ENCODE measurements at places on chromosomes 3 and 15.

DNA sequence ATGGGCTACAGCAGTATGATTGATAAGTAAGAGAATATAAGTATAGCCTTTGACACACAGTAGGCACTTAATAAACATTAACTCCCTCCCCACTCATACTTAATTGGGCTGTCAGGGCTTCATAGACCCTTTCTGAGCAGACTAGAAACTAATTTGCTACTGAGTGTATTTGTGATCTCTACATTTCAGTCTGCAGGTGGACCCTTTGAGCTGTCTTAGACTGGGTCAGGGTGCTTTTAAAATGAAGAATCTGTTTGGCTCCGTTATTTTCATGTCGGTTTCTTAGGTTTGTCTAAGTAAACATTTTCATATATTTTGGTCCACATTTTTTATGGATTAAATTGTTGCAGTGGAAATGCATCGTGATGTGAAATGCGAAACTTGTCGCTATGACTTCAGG, 50.3 kb upstream of the SELENOK start:
- DNase-seq = no peak

- no peak for DNase-seq
Measured at GRCh38 chr3:53680028-53680427, 166.2 kb downstream of the CHDH start.

DNA sequence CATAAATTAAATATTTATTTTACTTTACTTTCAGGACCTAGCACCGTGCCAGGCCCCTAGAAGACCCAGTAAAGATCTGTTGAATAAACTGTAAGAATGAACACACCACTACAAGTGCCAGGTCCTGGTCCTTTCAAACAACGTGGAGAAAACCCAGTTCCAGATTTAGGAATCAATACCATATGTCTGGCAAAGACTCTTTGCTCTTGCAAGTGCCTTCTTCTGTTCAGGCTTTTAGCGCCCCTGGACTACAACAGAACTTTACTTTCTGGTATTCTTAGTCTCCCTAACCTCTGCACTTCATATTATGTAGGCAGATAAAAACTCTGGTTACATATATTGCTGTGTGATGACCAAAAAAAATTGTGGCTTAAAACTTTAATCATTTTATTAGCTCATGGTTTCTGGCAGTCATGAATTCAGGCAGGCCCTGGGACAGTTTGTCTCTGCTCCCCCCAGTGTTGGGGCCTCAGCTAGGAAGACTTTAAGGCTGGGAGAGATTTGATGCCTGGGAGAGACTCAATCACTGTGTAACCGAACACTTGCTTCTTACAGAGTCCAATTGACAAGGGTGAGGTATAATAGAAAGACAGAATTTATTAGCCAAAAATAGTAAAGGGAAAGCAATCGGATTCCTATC, 2.9 kb upstream of the PSMA4 start:
- DNase-seq = no peak

- DNase-seq = no peak
Measured at GRCh38 chr3:113533534-113533892, 1.2 kb downstream of the SIDT1 start.

GRCh38 chr15:66253418-66254088, at the start of gene MEGF11:
Gene MEGF11, minus strand, starts transcription at chr15:66253750. Its CDS starts 125,347 bp downstream, at chr15:66128403.
- DNase-seq = no peak

DNA sequence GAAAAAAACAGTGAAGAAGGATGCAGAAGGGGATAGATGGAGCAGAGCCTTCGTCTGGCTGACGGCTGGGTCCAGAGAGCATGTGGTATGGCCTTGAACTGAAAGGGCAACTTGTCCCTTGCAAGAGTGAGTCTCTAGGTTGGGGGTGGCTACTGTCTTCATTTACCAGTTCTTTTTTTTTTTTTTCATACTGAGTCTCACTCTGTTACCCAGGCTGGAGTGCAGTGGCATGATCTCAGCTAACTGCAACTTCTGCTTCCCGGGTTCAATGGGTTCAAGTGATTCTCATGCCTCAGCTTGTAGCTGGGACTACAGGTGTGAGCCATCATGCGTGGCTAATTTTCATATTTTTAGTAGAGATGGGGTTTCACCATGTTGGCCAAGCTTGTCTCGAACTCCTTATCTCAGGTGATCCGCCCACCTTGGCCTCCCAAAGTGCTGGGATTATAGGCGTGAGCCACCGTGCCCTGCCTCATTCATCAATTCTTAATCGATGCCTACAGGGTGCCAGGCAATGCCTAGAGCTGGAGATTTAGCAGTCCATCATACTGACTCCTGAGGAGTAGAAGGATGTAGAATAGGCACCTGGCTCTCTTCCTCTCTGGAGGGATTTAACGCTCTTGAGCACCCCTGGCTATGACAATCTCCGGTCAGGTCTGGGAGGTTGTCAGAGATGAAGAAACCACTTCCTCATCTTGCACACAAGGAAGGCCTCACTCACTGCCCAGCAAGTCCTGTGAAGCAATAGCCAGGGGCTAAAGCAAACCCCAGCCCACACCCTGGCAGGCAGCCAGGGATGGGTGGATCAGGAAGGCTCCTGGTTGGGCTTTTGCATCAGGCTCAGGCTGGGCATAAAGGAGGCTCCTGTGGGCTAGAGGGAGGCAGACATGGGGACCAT, at the start of gene CAMP:
CAMP (plus strand) TSS at position 880 of the 898 bp plus-strand sequence; CDS start at position 897, 17 bp downstream.
- DNase-seq = no peak

GRCh38 chr3:8856721-8857120, 87.3 kb upstream of the OXTR start:
- no peak for DNase-seq

GRCh38 chr15:66110864-66111263, 142.7 kb downstream of the MEGF11 start:
- no peak for DNase-seq

- DNase-seq = no peak
Measured at GRCh38 chr3:86702381-86702958, 288.5 kb downstream of the VGLL3 start.

Data from NCI-H446 (cell line).